ENCODE measurements at places on chromosomes 2 and 18.

DNA sequence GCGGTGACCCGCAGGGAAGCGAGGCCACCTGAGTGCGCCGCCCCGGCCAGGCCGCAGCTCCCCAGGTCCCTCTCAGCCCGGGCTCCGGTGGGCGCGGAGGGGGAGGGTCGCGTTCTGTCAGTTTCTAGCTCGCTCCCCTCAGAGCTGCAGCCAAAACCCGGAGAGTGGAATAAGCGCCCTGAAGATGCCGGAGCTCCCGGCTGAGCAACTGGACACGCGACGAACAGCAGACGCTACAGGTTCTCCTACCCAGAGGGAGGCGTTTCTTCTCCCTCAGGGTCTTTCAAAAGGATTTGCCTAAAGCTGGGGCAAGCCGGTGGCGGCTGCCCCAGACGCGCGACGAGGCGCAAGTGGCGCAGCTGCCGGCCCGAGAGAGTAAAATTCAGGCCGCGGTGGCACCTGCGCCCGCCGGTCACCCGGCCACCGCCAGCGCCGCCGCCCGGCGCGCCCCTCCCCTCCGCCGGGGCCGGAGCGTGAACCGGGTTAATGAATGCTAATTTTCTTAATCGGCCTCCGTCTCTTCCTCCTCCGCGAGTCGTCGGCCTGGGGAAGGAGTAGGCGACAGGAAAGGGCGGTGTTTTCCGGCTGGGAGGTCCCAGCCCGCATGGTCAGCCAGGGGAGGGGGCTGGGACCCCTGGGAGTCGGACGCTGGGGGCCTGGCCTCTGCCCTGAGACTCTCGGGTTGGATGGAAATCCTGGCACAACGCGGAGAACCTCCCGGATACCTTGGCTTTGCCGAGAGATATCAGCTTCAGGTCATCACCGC is 845 bp upstream of the CDC42EP3 start:
- peak; percentile 43 for DNase-seq

GRCh38 chr2:78541451-78542267 is 483.8 kb upstream of the REG3G start:
- no peak for DNase-seq

- DNase-seq, result no peak
Measured at GRCh38 chr2:40372283-40372985, 79.5 kb downstream of the SLC8A1 start.

- no peak for DNase-seq
Measured at GRCh38 chr18:75083131-75083530, 125.8 kb downstream of the PTGR3 start.

- no peak for DNase-seq
Measured at GRCh38 chr2:69201259-69201658, 185.8 kb downstream of the GFPT1 start.

DNA sequence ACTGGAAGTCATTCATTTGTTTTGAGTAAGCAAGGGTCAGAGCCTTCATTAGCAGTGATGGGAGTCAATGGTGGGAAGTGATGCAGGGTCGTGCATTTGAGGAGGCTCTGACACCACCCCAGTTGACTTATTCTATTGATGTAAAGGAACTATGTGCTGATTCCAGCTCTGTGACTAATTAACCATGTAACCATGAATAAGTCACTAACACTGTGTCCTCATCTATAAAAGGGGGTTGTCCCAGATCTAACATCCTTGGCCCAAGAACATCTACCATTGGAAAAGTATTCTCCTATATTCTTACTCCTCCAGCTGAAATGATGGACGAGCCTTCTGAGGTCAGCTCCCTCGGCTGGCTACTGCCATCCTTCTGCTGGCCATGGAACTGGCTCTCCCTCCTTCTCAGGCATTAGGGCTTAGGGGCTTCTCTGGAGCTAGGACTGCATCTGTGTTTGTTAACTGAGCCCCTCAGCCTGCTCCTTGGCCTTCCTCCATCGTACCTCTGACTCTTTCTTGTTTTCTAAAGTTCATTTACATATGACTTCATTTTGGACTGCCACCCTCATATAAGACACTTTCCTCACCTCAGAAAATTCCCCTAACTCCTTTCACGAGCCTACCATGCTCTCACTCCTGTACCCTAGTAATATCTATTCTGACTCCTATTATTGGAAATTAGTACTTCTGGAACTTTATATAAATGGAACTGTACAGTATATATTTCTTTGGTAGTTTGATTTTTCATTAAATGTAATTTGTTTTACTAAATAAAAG is 115.5 kb downstream of the KCTD1 start:
- DNase-seq, result no peak

GRCh38 chr18:25704494-25704893 is 352.5 kb upstream of the ZNF521 start:
- no peak for DNase-seq

- no peak for DNase-seq
Measured at GRCh38 chr18:80231616-80232015, 15.7 kb downstream of the PARD6G start.

- DNase-seq, result no peak
Measured at GRCh38 chr2:207805566-207806226, 36.0 kb upstream of the FZD5 start.

- DNase-seq, result no peak
Measured at GRCh38 chr2:230153390-230153976, 66.3 kb downstream of the SP110 start.

DNA sequence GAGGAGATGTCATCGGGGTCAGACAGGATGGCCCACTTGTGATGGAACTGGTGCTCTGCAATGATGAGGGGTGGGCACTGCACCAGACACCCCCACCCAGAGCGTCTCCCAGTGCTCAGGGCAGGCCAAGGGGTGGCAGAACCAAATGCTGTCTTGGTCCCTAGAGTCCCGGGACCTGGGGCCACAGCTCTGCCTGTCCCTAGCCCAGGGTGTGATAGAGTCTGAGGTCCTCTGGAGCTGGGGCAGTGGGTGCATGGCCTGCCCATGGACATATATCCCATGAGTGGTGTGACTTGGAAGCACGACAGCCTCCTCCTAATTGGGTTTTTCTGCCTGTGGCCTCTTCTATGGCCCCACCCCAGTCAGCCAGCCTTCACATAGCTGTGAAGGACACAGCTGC is 6.7 kb upstream of the OTOF start:
- no peak for DNase-seq

GRCh38 chr2:42801381-42801780 is 9.0 kb upstream of the HAAO start:
- DNase-seq, result no peak

- DNase-seq, result no peak
Measured at GRCh38 chr2:186103276-186103675, 364.7 kb downstream of the FSIP2 start.

DNA sequence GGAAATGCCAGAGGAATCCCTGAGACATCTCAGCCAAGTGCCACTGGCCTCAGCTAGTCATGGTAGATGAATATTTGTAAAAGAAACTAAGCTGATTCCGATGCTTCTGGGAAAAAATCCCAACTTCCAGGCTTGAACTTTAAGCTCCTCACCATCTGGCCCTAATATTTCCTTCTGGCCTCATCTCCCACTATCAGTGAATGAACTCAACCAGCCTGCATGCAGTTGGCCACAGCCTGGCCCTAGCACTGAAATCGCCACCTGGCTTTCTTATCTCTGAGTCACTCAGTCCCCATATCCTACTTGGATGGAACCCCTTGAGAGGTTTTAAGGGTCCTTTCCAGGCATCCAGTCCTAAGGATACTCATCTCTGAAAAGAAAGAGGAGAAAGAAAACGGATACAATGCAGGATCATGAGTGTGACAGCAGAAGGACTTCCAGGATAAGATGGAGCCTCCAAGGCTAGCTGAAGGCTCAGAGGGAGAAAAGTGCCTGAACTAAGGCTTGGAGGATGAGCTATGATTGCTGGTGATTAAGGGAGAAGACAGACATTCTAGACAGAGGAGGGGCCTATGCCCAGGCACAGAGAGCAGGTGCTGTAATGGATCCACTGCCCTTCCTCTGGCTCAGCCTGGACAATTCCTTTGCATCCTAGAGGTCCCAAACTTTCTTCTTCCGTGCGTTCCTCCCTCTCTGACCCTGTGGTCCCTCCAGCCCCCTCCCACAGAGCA is 141.5 kb upstream of the MYCN start:
- no peak for DNase-seq

- no peak for DNase-seq
Measured at GRCh38 chr2:37340637-37341036, 3.8 kb upstream of the QPCT start.

DNA sequence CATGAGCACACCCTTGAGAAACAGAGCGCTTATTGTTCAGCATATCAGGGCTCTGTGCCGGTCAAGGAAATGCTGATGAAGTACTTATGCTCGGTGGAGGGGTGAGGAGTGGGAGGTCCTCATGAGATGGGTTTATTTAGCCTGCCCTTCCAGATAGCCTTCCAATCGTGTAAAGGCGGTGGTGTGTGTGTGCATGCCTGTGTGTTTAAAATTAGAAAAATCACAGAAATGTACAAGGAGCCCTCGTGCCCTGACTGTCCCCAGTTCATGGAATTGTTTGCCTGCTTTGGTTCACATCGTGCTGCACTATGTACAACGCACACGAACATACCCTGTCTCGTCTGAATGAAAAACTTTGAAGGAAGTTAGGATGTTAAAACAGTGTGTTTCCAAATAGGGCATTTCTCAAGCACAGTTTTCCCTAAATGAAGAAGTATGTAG is 158.6 kb downstream of the AQP4 start:
- no peak for DNase-seq

GRCh38 chr2:95030496-95030895 is 5.0 kb downstream of the MAL start:
- no peak for DNase-seq

DNA sequence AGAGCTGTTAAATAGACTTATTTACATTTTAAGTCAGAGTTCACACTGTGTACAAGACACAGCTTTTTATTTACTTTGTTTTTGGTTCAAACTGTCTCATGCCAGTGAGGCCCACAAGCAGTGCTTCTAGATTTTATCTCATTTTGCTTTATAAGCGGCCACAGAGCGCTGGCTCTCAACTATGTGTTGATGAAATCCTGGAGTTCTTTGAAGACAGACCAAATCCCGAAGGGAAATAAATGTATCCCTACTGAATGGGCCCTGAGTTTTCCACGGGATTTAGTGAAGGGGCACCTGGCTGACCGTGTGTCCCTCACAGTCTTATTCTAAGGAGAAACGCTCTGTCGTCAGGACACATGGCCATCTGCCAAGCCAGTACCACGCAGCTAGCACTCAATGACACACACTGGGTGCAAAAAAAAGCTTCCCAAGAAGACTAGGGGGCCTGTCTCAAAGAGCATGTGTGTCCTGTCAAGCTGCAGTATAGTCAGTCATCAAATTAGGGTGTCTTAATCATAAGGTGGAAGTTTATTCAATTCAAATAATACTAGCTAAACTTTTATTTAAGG is 23.4 kb downstream of the LYPD1 start:
- no peak for DNase-seq

- DNase-seq, result peak; percentile 43
Measured at GRCh38 chr2:203718087-203718486, 11.6 kb downstream of the CD28 start.

- DNase-seq, result no peak
Measured at GRCh38 chr2:221467610-221468009, 104.5 kb downstream of the EPHA4 start.

- DNase-seq, result no peak
Measured at GRCh38 chr18:48418539-48419276, 9.5 kb upstream of the ZBTB7C start.

DNA sequence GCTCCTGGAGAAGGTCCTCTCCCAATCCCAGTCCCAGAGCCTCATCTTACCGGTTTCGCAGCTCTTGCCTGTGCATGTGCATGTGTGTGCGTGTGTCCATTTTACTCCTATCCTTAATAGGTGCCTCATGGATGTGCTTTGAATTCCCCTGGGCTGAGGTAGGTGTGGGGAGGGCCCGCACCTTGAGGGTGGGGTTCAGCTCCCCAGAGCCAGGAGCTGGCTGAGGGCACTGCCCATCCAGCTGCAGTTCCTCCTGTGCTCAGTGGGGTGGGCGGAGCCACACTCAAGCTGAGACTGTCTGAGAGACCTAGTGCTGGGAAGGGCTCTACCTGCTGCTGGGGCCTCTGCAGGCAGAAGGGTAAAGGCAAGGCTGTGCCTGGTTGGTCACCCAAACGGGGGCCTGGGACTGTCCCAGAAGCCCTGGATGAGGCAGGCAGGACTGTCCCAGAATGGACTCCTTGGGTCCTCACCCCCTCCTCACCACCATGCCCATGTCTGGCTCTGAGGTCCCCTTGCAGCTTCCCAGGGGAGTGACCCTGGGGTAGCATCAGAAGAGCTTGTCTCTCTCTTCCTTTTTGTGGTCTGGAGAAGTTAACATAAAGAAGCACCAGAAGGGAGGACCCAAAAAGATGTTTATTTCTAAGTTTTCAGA is 8.9 kb downstream of the GDF7 start:
- no peak for DNase-seq

GRCh38 chr2:234033885-234034284 is 16.6 kb upstream of the SPP2 start:
- no peak for DNase-seq

- no peak for DNase-seq
Measured at GRCh38 chr2:206984206-206984605, 44.9 kb downstream of the CPO start.

- DNase-seq, result no peak
Measured at GRCh38 chr18:40921845-40922629, 1033.0 kb upstream of the PIK3C3 start.

DNA sequence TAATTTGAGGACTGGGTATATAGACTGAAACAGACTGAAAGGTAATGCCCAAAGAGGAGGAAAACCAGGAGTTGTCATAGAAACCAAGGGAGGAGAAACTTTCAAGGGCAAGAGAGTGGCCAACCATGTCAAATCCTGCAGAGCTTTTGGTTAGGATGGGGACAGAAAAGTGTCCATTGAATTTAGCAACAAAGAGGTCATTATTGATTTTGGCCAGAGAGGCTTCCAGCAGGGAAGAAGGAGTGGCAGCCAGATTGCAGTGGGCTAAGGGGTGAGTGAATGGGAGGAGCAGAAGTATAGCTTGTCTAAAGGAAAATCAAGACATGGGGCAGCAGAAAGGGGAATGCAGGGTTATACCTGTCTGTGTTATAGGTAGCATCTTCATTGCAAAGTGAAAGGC is 194.0 kb downstream of the CAMKMT start:
- no peak for DNase-seq

DNA sequence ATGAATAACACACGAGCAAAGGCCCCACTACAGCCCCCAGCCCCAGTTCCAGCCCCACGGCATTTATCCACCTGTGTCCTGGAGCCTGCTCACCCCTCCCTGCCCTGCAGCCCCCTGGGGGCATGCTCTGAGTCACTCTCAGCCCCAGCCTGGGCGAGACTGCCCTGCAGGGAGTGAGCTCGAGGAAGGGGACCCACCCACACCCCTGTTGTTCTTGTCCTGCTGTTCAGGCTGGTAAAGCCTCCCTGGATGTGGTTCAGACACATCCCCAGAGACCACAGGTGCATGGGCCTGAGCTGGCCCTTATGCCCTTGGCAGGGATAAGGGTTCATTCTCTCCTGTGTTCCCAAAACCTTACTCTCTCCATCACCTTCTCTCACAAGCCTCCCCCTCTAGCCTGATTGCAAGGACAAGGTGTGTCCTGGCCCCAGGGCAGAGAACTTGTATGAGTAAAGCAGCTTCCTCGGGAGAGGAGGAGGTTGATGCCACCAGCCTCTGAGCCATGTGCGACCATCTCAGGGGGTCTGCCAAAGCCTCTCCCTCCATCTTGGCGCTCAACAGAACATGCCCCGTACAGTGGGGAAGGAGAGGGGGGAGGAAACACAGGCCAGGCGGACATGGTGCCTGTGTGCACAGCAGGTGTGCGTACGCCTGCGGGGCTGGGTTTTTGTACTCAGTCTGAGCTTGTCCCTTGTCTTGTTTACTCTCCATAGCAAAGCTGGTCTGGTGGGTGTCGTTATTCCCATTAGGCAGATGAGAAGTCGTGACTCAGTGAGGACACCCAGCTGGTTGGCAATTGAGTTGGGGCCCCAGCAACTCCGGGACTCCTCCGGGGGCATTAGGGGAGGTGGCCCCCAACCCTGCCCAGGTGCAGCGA is 64.4 kb downstream of the CIB4 start:
- DNase-seq, result no peak
